ENCODE measurements at places on chromosomes 2 and 18. TPM values are rescaled to one million over a fixed set of nuclear protein-coding genes. Genes with fewer than 3 reads are reported as not detected.

- DNase-seq = no peak
Measured at GRCh38 chr18:33616556-33616955, 38.5 kb downstream of the ASXL3 start.

GRCh38 chr2:134218930-134219658, 34.8 kb upstream of the MGAT5 start:
- peak; percentile 56 for DNase-seq

DNA sequence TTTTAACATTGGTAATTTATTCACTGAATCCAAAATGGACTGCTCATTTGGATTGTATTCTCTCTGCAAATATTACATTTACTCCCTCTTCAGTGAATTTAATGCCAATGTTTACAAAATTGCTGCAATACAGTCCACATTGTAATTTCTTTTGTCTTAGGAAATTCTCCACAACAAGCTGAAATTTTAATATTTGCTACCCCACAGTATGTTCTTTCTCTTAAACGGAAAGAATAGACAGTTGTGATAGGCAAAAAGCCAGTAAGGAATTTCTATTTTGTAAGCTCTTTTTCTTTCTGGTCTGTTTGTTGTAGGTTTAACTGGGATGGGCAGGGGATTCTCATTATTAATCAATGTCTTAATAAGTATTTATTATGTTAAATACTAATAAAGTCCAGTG, 92.0 kb downstream of the CSRNP3 start:
- DNase-seq = no peak

- DNase-seq = no peak
Measured at GRCh38 chr2:47091118-47091517, 64.0 kb downstream of the STPG4 start.

DNA sequence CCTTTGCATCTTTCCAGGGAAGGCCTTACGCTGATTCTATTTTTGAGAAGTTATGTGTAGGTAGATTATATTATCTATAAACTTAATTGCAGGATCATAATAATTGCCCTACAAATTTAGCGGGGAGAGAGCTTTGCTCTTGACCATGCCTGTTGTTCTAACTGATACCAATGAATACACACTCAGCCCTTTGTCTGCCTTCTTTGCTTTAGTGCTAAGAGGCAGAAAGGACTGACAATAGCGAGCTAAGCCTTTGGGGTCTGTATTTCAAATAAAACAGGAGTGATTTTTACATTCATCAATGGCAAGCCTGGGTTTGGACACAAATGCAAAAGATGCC, 115.3 kb upstream of the STON1 start:
- no peak for DNase-seq

DNA sequence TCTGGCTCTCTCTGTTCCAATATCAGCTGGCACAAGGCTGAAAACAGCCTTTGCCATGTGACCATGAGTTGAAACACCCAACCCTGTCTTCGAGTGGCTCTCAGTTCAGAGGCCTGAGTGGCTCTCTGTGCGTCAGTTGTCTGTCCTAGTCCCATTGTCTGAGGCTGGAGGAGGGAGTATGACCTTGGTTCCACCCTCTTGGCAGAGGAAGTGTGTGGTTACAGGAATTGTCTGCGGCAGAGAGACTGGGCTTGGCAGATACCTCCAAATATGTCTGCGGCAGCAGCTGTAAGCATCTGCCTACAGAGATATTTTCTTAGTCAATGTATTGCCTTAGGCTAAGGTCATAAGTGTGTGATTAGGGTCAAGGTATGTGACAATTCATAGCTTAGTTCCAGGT, 32.6 kb downstream of the CNGA3 start:
- peak; percentile 62 for DNase-seq

GRCh38 chr2:50635824-50636223, 396.1 kb downstream of the NRXN1 start:
- DNase-seq = no peak

- peak; percentile 78 for DNase-seq
Measured at GRCh38 chr18:45722899-45723298, 1.1 kb upstream of the SLC14A1 start.

DNA sequence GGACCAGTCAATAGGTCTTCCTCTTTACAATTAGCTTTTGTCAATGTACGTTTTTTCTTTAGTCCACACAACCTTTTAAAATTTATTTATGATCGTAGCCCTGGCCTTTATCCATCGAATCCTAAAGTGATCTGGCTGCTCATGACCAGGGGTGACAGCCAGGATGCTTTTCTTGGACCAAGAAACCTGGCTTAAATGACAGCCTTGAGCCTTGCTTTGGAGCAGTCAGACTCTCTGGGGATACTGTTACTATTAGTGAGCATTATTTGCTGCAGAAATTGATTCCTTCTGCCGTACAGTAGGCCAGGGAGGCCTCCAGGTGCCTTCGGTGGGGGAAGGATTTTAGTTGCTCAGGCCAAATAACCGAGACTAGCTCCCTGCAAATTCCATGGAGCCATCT, 70.2 kb downstream of the AGAP1 start:
- DNase-seq = no peak

DNA sequence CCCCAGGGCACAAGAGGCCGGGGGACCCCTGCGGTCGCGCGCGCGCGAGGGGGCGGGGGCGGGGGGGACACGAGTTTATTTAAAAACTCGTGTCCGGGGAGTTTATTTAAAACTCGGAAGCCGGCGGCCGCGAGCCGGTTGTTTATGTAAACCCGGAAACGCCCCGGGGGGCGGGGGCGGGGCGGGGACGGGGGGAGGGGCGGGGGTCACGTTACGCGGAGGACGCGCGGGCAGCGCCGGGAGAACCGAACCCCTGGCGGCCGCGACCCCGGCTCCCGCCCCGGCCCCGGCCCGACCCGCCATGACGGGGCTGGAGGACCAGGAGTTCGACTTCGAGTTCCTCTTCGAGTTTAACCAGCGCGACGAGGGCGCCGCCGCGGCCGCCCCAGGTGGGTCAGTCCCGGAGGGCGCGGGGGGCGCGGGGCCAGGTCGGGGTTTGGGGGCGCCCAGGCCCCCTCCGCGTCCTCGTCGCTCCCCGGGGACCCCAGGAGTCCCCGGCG, 4.4 kb downstream of the NFATC1 start:
- peak; percentile 87 for DNase-seq

DNA sequence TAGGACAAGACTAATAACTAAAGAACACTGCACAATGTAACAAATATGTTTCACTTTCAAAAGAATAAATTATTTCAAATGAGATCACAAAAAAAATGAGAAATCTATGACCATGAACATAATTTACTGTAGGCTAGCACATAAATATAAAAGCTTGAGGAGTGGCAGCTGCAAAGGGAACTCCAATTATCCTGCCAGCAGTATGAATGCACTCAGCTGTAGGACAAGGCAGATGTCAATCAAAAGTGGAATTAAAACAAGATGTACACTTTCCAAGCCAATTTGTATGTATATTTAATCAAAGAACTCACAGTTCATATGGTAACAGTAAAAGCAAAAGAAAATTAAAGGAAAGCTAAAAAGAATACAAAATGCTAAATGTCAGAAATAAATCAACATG, 76.6 kb upstream of the NCKAP5 start:
- DNase-seq = no peak

GRCh38 chr18:49544362-49544761, 17.5 kb upstream of the LIPG start:
- no peak for DNase-seq

CRYGD gene
- total RNA-seq = not detected

TEKT4 gene
- total RNA-seq = 3.4 TPM

SERPINB8 gene
- 15.4 TPM for total RNA-seq

UPP2 gene
- total RNA-seq = not detected

HOXD13 gene
- not detected for total RNA-seq

TMEM131 gene
- total RNA-seq = 42.2 TPM

KLF11 gene
- total RNA-seq = 40.8 TPM

EMILIN1 gene
- total RNA-seq = 56.3 TPM

ST8SIA3 gene
- total RNA-seq = not detected

NYAP2 gene
- total RNA-seq = 1.1 TPM

GREB1L gene
- total RNA-seq = 0.74 TPM
